ENCODE measurements at places on chromosomes 11 and 22.

DNA sequence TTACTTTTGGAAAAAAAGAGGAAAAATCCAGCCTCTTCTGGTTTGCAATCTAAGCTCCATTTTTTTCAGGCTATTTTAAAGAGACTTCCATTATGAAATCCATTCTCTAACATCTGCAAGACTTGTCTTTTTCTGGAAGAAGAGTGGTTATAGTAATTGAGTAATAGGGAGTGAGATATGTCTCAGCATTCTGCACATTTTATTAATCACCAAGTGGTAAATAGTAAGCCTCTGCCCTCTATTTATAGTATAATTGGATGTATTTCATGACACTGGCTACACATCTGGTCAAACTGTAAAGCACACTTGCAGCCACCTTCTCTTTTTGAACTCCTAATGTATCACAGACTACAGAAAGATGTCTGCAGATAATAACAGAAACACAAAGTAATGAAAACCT, 391.1 kb downstream of the ETS1 start:
- no peak for DNase-seq

DNA sequence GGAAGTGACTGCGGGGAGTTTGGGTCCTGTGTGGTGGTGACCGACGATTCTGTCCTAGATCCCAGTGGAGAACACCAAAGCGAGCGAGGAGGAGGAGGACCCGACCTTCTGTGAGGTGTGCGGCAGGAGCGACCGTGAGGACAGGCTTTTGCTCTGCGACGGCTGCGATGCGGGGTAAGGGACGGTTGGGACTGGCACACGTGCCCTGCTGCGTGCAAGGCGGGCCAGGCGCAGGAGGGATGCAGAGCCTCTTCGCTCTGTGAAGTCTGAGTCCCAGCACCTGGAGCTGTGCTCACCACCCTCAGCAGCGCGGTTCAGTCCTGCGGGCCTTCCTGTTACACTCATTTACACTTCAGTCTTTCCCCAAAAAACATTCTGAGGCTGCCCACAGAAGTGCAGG, 16.2 kb downstream of the PHRF1 start:
- DNase-seq, result no peak

GRCh38 chr11:73269459-73270015, 2.6 kb upstream of the P2RY6 start:
- no peak for DNase-seq

DNA sequence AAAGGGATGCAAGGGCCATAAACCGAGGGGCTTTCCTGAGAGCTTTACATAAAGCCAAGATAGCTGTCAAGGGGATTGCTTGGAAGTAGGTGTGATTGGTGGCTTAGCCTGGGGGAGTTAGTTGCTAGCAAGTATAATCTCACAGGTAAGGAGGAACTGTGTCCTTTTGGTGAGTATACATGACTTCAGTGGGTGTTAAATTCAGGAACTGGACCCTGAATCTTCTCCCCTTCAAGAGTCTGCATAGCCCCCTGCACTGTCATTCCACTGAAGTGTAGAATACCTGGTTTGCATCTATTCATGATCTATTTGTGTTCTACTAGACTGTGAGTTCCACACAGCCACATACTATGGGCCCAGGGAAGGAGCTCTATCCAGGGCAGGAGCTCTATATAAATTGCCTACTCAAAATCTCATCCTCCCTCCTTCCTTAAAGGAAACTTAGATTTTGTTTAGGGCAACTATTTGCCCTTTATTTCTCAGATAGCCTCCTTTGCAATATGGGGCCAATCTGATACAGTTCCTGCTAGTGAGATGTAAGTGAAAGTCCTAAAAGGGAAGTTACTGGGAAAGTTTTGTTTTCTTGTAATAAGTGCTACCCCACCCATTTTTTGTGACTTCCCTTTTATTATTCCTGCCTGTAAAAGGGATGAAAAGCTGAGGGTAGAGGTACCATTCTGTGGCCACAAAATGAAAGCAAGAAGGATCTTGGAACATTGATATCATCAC, 120.5 kb downstream of the PGR start:
- DNase-seq, result no peak

DNA sequence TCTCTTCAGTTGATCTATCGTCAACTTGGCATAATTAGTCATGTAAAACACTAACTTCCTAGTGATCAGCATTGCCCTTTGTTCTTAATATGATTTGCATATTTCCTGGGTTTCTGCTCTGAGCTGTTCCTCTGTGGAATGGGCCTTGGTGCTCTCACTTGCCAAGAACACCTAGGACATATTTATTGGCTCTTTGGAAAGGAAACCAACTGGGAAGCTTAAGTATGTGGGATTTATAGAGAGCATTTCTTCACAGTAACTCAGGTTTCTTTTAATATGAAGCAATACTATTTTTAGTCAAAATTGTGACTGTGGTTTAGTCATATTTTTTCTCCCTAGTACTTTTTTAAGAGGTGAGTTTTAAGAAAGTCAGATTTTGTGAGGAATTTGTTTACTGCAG, 28.8 kb downstream of the FAT3 start:
- DNase-seq, result no peak

DNA sequence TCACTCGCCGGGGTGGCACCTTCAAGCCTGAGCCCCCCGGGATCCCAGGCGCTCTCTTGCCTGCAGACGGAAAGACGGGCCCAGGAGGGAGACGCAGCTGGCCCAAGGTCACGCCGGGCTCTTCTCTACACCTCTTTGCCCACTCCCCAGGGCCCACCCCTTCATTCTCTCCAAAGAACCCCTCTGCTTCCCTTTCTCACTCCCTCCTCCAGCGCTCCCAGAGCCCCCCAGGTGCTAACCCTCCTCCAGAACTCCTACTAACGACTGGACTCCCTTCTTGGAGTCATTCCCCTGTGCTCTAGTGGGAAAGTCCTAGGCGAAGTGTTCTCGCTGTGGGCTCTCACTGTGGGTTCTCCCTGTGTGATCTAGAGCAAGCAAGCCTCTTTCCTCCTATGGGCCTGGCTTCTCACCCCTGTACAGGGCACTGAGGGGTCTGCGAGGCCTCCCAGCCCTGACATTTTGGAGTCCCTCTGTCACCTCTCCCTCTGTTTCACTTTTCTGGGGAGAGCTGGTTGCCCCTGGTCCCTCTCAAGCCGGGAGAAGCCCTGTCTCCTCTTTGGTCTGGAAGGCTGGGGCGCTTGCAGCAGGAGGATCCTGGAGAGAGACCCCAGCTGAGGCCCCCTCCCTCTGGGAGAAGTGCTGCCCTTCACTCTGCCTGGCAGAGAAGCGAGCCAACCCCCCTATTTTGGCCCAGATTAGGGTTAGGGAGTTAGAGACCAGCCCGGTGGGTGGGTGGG, 858 bp downstream of the OAF start:
- no peak for DNase-seq

- DNase-seq, result no peak
These were observed 5.9 kb downstream of the RHOG start for GRCh38 chr11:3834664-3835461.

DNA sequence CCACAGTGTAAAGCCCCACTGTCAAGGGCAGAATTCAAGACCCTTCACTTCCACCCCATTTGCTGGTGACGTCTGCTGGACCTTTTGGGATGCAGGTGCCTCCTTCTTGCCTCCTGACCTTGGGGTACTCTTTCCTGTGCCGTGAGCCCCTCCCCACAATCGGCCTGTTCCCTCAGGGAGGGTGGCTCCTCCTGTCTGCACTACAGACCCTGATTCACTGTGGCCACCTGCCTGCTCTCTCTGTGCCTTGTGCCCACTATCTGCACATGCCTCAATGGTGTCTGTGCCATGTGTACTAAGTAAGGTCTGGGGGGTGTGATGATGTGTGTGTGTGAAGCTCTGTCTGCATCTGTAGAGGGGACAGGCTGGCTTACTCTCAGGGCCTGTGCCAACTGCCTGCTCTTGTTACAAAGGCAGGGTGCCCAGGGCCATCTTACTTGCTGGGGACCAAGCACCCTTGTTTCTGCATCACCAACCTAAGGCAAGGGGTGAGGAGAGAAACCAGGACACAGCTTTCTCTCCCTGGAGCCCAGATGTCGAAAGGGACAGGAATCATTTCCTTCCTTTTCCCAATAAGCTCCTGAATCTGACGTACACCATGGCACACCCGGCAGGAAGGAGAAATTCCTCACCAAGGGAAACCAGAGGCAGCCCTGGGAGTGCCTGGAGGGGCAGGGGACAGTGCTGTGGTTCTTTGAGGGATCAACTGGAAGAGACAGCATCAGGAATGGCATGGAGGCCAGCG, 3.7 kb downstream of the PPM1F start:
- no peak for DNase-seq

- no peak for DNase-seq
These were observed 251.4 kb downstream of the LUZP2 start for GRCh38 chr11:24748261-24748660.

- DNase-seq, result no peak
These were observed 10.7 kb upstream of the NAP1L4 start for GRCh38 chr11:3002871-3003270.

- DNase-seq, result no peak
These were observed 136.0 kb downstream of the C11orf58 start for GRCh38 chr11:16874275-16874975.

All from stimulated activated CD8-positive, alpha-beta memory T cell treated with anti-CD3 and anti-CD28 coated beads, Interleukin-4, amount 100 ng/mL, for 1 hour (primary cell).